Right forelimb (tissue), 1 donor: ENCODE measurements at places on chromosomes 4 and X.

DNA sequence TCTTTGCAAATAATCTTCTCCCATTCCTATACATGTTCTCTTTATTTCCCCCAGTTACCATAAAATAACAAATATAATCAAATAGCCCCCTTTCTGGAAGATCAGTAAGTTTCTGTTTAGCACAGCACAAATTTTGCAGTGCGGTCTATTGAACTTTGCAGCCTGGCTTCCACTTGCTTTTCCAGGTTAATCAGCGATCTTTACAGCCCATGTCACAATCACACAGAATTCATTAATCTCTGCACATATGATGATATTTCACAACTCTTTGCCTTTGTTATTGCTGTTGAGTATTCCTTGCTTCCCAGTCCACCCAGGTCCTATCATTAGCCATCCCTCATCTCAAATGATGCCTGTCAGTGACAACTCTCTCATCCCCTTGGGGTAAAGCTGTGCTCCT lies 2358.0 kb downstream of the PCDH7 start:
- DNase-seq: no peak

DNA sequence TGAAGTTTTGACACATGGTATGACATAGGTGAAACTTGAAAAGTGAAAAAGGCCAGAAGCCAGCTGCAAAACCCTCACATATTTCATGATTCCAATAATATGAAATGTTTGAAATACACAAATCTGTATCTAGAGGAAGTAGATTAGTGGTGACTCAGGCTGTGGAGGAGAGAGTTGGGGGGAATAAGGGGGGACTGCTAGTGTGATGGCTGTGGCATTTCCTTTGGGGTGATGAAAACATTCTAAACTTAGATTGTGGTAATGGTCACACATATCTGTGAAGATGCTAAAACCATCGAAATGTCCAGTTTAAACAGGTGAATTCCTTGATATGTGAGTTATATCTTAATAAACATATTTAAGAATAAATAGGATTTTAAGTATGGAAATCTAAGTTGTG lies 343.5 kb upstream of the SFRP2 start:
- no peak for DNase-seq

- no peak for DNase-seq
Measured at GRCh38 chr4:186537843-186538521, 17.4 kb downstream of the MTNR1A start.

GRCh38 chr4:174753021-174753420 lies 76.0 kb downstream of the GLRA3 start:
- no peak for DNase-seq

DNA sequence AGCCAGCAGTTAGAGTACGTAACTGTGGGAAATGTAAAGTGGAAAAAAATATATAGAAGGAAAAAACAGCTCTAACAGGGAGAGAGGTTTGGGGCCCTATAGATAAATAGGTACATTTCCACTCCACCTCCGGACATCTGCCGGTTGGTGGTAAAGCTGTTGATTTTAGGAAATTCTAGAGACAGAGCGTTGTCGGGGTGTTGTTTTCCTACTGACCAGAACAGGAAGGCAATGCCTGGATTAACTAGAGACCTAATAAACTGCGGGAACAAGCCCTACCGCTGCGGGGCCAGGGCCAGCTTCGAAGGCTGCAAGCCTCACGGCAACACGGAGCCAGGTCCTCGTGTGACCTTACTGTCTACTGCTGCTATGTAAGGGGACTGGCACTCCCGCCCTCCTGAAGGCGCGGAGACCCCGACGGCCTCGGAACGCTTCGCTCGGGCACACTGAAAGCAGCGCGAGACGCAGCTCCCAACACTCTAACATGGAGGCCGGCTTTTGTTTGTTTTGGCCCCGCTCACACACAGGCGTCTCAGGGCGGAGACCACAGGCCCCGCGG lies 702 bp upstream of the CDKN2AIP start:
- no peak for DNase-seq
